Neural progenitor cell (in vitro differentiated cells): ENCODE measurements at places on chromosomes 16 and 17. TPM values are rescaled to one million over a fixed set of nuclear protein-coding genes. Genes with fewer than 3 reads are reported as not detected.
A peak's percentile ranks its signal among the peaks of the same experiment; 100 is the strongest.

TMEM204 gene
- not detected in 2 replicates for total RNA-seq

OTOP2 gene
- not detected in 2 replicates for total RNA-seq

KRTAP9-2 gene
- total RNA-seq = not detected in 2 replicates

GRIN2C gene
- total RNA-seq = 0.03 TPM in 1 of 2 replicates, not detected in the other

KRTAP4-9 gene
- total RNA-seq = not detected in 2 replicates

DNAH2 gene
- total RNA-seq = 0.09 and 0.28 TPM in 2 replicates

GRCh38 chr16:66605177-66605978 lies 874 bp downstream of the CMTM3 start:
- DNase-seq = peak; percentile 82

DNA sequence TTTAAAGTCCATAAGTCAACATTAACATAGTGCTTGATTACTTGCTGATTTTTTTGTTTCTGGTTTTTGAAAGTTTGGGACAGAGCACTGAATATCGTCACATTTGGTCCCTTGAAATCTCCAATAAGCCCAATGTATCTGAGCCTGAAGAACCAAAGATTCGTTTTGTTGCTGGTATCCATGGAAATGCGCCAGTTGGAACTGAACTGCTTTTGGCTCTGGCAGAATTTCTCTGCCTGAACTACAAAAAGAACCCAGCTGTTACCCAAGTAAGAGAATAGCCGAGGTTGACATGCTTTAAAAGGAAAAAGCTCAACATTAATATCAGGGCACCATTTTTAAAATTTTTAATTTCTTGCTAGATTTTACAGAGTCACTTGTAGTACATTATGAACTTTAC lies 27.7 kb upstream of the GOSR1 start:
- DNase-seq = no peak

GRCh38 chr16:1645914-1646525 lies 32.1 kb upstream of the JPT2 start:
- no peak for DNase-seq

DNA sequence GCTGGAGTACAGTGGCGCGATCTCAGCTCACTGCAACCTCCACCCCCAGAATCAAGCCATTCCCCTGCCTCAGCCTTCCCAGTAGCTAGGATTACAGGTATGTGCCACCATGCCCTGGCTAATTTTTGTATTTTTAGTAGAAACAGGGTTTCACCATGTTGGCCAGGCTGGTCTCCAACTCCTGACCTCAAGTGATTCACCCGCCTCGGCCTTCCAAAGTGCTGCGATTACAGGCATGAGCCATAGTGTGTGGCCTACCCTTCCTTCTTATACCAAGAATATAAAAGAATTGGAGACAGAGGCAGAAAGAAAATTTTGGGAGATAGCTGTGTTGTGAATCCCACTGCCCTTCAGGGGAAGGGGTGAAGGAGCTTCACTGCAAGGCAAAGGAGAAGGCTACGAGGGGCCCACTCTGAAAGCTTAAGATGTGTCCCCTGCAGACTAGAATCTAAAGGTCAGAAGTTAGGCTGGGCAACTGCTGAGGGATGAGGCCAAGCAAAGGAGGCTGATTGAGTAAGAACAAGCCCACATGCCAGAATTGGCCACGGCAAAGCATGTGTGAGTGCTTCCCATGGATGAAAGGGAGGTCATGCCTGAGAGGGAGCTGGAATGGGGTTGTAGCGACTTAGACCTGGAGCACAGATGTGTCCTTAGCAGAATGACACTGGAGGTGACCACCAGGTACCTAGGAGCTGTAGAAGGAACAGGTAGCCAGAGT lies 8.4 kb upstream of the CRYBA1 start:
- DNase-seq = no peak

DNA sequence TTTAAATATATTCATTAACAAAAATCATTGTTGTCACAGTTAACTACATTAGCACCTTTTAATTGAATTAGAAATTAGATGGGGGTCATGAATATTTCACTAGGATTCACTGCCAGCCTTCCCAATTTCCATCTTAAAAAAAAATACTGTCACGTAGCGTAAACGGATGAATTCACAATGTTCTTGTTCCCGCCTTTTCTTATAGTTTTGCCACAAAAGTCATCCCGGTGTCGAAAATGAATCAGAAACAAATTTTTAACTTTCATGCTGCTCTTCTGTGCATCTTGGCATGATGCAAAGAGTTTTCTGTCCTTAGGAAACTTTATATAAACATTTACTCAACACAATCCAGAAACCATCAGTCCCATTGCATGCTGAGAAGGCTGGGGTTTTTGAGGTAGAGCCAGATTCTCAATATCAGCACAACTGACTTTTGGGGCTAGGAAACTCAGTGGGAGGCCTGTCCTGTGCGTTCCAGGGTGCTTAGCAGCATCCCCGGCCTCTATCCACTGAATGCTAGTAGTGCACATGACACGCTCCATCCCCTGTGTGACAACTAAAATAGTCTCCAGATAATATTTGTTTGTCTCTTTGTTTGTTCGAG lies 252.9 kb upstream of the XYLT1 start:
- DNase-seq = no peak

GRCh38 chr16:80602894-80603293 lies 62.1 kb downstream of the DYNLRB2 start:
- no peak for DNase-seq

- DNase-seq = peak; percentile 98
Observed at GRCh38 chr17:76868176-76868668, at the start of gene MGAT5B. MGAT5B (plus strand) TSS chr17:76868404; CDS start chr17:76869030, 626 bp downstream.

DNA sequence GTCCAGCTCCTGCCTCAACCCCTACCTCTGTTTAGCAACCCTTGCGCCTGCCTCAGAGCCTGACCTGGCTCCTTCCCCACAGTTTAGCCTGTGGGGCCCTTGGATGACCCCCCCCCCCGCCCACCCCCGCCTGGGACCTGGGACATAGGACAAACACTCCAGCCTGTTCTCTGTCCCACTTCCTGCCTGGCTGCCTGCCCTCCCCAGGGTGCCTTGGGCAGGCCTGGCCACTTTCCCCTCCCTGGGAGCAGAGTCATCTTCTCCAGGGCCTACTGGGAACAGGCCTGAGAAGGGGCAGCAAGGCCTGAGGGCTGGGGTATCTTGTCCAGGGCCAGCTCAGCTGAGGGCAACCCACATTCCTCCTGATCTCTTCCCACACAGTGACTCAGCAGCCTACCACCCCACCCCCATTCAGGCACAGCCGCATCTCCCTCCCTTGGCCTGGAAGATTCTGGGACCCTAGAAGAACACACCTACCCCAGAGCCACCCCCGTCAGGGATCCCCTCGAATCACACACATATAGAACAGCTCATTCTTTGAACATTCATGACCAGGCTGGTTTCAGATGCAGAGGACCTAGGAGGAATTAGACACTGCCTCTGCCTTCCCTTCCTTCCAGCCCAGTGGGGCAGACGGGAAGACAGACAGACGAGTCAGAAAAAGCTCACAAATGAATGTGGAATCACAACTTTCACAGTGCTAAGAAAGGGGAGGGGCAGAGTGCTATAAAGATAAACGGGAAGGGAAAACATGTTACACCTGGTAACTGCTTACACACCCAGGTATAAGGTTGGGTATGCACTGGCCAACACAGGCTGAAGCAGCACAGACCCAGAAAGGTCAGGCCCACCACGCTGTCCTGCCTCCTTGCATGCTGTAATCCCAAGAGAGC lies 6.0 kb downstream of the FHOD1 start:
- no peak for DNase-seq

GRCh38 chr16:66416939-66417700 lies 10.0 kb upstream of the BEAN1 start:
- no peak for DNase-seq

DNA sequence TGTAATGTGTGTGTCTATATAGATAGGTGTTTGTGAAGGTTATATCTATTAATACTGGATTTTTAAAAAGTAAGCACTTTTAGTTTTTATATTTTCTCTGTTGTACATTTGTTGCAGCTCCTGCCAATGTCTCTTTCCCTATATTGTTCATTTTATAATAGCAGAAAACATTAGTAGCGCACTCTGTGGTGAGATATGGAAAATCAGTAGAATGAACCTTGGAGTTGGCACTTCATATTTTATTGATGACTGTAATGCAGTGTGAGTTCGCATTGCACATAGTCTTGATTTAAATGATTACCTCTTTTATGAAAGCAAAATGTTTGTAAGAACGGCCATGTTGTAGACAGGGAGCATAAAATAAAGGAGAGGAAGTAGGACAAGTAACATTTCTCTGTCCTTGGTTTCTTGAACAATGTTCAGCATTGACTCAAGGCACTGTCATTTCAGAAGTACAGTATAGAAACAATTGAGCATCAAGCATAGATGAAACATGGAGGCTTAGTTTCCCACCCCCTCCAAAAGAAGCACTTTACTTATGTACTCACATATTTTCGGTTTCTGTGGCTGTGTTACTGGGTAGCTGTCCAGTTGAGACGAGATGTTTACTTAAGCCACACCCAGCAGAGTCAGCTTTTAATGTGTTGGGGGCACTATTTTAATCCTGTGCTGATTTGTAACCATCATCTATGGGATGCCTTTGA lies 74.0 kb downstream of the TANC2 start:
- DNase-seq = no peak
